ENCODE measurements at places on chromosomes 16 and 17.

DNA sequence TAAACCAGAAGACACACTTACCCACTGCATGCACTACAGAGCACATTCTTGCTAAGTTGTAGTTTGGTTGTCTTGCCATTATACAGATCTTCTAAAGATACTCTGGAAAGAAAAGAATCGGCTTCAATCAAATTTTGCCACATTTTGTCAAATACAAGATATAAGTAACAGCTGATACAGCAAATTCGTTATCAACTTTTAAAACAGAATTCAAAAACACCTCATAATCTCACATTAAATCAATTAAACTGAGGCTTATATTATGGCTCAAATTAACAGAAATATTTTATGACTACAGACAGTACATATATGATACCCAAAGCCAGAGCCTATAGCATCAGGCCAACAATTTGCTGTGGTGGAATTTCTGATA is 5.4 kb downstream of the DNAJA2 start:
- no peak for DNase-seq

DNA sequence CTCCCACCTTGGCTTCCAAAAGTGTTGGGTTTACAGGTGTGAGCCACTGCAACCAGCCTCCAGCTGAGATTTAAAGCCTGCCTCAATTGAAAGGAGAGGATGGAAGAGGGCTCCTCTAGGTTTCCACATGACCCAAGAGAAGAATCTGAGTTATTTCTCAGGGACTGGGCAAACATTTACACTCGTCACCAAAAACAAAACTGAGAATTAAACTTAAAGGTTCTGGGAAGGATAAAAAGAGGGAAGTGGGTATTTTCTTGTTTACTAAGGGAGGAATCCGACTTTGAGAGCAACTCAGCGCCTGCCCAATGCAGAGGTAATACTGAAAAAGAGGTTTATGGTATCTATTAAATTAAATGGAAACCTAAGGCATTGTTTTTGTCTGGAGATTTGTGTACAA is 13.3 kb downstream of the HOXB1 start:
- DNase-seq, result no peak

GRCh38 chr17:75872434-75873351 is 5.7 kb downstream of the TRIM47 start:
- no peak for DNase-seq

GRCh38 chr17:81097943-81098308 is 63.0 kb downstream of the BAIAP2 start:
- DNase-seq, result no peak

GRCh38 chr16:12304861-12305596 is 328.5 kb downstream of the SNX29 start:
- no peak for DNase-seq
